ENCODE measurements at places on chromosomes 11 and 22.

GRCh38 chr11:64234647-64235379 is 429 bp downstream of the VEGFB start:
- no peak for DNase-seq

DNA sequence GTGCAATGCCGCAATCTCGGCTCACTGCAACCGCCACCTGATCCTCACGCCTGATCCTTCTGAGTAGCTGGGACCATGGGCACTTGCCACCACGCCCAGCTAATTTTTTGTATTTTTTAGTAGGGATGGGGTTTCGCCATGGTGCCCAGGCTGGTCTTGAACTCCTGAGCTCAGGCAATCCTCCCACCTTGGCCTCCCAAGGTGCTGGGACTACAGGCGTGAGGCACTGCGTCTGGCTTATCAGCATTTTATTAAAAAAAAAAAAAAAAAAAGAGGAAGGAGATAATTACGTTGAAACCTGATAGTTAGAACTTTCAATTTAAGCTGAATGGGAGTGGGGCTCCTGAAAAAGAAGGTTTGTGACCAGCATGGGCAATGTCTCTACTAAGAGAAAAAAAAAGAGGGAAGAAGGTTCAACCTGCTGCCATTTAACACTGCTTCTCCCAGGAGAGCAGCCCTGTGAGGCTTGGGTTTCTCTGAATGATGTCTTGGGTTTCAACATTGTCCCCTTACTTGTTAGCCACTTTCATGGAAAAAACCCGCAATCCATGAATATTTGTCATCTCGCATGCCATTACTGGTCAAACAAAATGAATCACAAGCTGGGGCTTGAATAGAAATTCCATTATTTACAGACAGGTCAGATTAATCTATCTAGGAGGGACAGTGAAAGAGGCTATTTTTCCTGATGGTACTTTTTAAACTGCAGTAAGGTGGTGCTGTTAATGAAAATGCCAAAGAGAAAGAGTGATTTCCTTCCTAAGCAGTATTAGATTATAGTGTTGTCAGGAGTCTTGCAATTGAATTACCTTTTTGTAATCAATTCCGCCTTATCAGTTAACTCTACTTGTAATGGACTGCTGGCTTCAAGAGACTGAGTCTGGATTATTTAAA is 72.5 kb downstream of the PACS1 start:
- no peak for DNase-seq

GRCh38 chr22:43325176-43325575 is 18.0 kb downstream of the SCUBE1 start:
- no peak for DNase-seq

DNA sequence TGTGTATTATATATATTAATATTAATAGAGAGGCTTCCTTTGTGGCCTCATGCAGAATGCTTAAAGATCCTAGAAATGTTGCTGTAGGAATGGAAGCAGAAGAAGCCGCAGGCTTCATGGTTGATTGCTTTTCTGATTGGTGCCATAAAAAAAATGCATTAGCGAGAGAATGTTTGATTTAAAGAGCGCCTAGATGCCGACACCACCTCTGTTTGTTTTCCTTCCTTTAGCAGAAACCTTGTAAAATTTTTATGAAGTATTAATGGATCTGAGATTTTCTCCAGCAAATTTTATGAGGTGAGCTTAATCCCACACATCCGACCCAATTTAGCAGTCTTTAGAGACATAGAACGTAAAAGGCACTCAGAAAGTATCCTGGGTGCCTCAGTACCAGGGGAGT is 587.5 kb downstream of the NTM start:
- no peak for DNase-seq

- DNase-seq: no peak
These were observed 98.4 kb upstream of the PARVA start for GRCh38 chr11:12278766-12279671.

GRCh38 chr11:133038850-133039249 is 493.5 kb downstream of the OPCML start:
- DNase-seq: no peak

- no peak for DNase-seq
These were observed 60.5 kb upstream of the CHST1 start for GRCh38 chr11:45725776-45726492.

DNA sequence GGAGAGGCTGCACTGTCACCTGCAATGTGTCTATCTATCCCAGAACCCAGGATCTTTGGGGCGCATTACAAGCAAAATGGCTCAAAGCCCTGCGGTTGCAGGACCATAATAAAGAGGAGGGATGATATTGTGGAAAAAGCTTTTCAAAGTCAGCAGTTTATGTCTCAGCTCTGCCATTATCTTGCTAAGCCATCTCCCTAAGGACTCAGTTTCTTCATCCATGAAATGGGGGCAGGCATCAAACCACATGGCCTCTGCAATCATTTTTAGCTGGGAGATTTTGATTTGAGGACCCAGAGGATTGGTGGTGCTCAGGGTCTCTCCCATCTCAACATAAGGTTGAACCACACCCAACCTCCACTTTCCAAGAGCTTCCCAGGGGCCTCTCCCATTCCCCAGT is 513.8 kb downstream of the MIAT start:
- DNase-seq: no peak

- no peak for DNase-seq
These were observed 27.9 kb upstream of the PAK1 start for GRCh38 chr11:77501758-77502157.

DNA sequence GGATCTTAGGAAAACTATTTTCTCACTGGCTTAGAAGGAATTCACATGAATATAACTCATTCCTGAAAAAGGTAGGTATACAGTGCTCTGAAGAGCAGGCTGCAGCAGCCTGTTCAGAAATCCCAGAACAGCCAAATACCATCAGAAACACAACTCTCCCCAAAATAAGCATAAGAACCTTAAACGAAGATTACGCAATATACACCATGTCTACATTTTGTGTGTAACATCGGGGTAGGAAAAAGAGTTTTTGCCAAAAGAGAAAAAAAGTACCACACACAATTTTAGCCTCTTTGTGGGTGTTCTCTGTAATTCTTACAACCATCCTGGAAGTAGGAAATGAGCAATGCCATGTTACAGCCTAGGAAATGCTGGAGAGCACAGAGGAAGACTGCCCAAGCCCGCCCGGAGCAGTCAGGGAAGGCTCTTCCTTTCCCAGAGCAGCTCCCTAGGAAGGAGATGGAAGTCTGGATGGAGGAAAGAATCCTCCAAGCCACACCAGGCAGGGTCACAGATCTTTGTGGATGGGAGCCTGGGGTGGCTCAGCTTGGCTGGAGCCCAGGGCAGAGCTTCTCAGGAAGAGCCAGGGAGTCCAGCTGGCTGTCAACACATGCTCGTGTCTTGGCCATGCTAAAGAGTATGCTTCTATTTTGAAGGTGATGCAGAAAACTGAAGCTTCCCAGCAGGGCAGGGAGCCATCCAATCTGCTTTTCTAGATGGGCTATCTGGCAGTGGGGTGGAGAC is 49.7 kb upstream of the ARFGAP3 start:
- no peak for DNase-seq

GRCh38 chr11:3109921-3110706 is 52.9 kb upstream of the CARS1 start:
- no peak for DNase-seq

DNA sequence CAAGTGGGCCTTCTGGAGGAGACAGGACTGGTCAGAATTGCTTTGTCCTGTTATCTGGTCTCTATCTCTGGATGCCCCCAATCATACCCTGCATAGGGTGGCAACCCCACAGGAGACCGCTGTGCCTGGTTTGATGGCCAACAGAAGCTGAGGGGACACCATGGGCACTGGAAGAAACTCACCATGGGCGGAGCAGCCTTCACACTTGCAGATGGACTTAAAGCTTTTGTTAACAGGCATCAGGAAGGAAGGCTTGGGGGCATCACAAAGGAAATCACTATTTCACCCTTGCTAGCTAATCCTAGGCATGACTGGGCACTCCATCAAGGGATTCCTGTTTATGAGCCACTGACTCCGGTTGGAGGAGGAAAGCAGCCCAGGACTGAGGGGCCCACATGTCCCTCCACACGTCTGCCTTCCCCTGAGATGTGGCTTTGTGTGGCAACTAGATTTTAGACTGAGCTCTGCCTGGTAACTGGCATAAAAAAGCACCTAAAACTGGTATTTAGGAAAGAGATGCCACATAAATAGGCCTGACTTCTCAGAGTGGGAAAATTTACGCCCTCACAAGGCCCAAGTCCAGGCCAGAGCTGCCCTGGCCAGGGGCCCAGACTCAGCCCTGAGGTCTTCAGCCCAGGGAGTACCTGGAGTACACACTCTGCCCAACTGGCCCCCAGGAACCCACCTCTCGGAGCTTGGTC is 57.0 kb upstream of the LYVE1 start:
- no peak for DNase-seq

DNA sequence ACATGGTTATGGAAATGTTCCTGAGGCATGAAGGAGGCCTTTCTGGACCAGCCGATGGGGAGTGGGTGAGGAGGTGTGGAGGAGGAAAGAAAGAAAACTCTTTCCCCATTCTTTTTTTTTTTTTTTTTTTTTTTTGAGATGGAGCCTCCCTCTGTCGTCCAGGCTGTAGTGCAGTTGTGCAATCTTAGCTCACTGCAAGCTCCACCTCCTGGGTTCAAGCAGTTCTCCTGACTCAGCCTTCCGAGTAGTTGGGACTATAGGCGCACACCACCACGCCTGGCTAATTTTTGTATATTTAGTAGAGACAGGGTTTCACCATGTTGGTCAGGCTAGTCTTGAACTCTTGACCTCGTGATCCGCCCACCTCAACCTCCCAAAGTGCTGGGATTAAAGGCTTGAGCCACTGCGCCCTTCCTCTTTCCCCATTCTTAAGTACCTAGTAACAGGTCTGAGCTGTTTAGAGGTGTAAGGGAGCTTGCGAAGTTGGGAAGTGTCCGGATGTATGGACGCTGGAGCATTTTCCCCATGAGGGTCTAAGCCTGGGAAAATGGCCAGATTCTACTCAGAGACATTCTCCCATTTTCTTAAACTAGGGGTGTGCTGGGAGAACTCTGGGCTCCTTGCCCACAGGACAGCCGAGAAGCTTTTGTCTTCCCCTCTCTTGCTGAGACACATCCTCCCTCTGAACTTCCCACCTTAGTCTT is 135.8 kb downstream of the TEAD1 start:
- DNase-seq: no peak

DNA sequence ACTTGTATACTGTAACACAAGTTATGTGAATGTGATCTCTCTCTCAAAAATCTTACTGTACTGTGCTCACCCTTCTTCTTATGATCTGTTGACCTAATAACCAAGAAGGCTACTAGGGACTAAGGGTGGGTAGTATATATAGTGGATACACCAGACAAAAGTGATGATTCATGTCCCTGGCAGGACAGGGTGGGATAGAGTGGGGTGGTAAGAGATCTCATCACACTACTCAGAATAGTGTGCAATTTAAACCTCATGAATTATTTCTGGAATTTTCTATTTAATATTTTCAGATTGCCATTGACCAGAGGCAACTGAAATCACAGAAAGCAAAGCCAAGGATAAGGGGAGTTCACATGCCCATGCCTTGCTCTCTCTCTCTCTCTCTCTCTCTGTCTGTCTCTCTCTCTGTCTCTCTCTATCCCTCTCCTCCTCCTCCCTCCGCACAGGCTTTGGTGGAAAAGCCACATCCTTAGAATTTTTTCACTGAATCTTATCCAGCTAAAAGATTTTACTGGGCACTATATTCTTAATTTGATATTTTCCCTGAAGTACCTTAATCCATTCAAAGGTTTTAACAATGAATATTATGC is 12.0 kb upstream of the STK33 start:
- DNase-seq: no peak

DNA sequence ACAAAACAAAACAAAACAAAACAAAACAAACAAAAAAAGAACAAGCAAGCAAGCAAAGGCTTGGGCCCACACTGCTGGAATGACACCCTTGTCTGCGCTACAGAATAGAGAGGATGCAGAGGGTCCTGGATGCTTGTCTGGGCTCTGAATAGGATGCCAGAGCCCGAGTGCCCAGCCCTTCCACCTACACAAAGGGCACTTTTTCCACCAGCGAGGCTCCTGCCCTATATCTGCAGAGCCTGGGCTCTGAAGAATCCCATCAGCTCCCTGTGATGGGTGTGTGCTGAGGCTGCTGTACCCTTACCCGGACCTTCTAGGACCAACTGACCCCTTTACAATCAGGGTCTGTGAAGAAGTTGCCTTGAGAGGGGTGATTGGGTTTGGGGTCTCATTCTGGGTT is 221.2 kb downstream of the DSCAML1 start:
- DNase-seq: no peak

GRCh38 chr11:123800036-123800435 is 6.1 kb downstream of the OR6M1 start:
- DNase-seq: no peak

DNA sequence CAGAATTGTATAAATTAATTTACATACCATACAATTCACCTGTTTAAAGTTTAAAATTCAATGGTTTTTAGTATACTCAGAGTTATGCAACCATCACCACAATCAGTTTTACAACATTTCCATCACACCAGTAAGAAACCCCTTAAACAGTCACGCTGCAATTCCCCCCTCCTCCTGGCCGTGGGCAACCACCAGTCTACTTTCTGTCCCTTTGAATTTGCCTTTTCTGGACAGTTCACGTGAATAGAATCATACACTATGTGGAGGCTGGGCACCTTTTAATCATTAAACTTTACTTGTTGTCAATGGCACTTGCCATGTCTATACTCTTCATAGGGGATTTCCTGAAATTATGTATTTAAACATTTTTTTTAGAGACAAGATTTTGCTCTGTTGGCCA is 20.1 kb upstream of the SWAP70 start:
- DNase-seq: no peak

GRCh38 chr11:130509942-130510341 is 61.5 kb downstream of the ADAMTS15 start:
- no peak for DNase-seq

DNA sequence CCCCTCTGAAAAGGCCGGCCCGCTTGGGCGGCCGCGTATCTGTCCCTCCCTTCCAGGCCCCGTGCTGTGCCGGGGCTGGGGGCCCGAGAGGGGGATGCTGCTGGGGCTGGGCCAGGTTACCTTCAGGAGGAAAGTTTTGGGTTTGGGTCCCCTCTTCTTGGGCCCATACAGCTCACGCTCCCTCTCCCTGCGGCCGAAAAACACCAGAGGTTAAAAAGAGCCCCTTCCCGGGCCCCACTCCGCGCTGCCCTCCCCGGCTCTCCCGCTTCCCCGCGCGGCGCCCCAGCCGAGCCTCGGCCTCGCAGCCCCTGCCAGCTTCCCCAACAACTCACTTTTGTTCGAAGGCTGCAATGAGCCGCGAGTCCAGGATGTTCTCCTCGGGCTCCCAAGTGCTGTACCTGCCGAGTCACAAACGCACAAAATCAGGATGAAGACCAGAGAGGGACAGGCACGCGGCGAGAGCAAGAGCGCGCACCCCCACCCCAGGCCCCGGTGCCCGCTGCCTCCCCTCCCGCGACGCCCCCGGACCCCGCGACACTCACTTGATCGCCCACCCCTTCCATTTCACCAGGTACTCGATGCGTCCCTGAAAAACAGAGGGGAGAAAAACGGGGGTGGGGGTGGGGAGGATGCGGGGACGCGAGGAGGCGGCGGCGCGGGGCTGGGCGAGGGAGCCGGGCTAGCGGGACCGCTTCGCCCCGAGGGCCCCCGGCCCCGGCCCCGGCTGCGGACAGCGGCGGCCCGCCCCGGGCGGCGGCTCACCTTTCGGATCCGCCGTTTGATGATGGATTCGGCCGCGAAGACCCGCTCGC is 450 bp downstream of the CBX6 start:
- DNase-seq: no peak

- DNase-seq: no peak
These were observed 31.9 kb downstream of the PDGFB start for GRCh38 chr22:39212721-39213376.

- no peak for DNase-seq
These were observed 69.5 kb downstream of the NOX4 start for GRCh38 chr11:89421718-89422117.

Measured in stimulated activated CD4-positive, alpha-beta T cell treated with anti-CD3 and anti-CD28 coated beads, Interleukin-1b, Interleukin-23, amount 100 ng/mL, for 1 hour (primary cell).